ENCODE measurements at places on chromosomes 1 and 21. TPM values are rescaled to one million over a fixed set of nuclear protein-coding genes. Genes with fewer than 3 reads are reported as not detected.

DNA sequence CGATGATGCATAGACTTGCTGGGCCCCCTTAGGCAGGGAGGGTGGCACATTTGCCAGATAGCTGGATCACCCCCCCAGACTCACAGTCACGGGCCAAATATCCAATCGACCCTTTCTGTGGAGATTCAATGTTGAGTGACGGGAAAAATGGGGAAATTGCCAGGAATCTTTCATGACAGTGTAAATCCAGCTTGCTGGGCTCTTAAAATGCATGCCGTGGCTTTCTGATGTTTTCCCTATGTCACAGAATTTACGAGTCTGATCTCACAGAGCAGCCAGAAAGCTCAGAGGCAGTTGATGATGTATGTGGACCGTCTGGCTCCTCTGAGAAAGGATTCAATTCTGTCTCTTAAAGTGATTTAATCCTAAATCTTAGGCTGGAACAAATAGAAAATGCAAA is 150.1 kb upstream of the ZNF644 start:
- no peak for DNase-seq

GRCh38 chr1:89523572-89524368 is 859 bp upstream of the LRRC8B start:
- DNase-seq: no peak

DNA sequence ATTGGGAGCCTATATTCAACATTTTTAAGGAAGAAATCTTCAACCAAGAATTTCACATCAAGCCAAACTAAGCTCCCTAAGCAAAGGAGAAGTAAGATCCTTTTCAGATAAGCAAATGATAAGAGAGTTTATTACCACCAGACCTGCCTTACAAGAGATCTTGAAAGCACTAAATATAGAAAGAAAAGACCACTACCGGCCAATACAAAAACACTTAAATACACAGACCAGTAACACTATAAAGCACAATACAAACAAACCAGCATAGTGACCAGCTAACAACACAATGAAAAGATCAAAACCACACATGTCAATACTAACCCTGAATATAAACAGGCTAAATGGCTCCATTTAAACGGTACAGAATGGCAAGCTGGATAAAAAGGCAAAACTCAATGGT is 165.4 kb downstream of the MRPL39 start:
- DNase-seq: no peak

DNA sequence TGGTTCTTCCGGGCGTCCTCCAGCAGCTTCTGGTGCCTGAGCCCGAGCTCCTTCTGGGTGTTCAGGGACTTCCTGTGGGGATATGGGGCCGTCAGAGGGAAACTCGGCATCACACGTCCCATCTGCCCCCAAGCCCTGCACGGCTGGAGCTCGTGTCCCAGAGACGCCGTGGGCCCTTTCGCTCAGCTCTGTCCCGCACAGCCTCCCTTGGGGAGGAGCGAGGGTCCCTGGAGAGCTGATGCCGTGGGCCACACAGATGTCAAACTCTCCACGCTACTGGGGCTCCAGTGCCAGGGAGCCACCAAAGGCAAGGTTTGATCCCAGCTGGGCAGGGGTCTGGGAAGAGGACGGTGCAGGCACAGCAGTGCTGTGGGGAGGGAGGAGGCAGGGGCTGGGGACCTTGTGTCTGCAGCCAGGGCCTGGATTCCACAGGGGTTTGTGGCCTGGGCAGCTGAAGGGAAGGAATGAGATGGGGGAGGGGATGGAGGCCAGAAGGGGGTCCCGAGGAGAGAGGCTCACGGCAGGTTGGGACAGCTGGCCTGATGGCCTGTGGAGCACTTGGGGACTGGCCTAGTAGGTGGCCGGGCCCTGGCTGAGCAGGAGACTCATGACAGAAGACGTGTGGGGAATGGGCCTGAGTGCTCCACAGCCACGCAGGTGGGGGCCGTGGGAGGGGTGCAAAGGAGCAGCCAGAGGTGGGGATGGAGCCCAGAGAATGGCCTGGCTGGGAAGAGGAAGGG is 30.4 kb downstream of the CFAP74 start:
- no peak for DNase-seq

PCAT6 gene
- total RNA-seq: not detected

PERM1 gene
- total RNA-seq: not detected

OR2M3 gene
- not detected for total RNA-seq

DNA sequence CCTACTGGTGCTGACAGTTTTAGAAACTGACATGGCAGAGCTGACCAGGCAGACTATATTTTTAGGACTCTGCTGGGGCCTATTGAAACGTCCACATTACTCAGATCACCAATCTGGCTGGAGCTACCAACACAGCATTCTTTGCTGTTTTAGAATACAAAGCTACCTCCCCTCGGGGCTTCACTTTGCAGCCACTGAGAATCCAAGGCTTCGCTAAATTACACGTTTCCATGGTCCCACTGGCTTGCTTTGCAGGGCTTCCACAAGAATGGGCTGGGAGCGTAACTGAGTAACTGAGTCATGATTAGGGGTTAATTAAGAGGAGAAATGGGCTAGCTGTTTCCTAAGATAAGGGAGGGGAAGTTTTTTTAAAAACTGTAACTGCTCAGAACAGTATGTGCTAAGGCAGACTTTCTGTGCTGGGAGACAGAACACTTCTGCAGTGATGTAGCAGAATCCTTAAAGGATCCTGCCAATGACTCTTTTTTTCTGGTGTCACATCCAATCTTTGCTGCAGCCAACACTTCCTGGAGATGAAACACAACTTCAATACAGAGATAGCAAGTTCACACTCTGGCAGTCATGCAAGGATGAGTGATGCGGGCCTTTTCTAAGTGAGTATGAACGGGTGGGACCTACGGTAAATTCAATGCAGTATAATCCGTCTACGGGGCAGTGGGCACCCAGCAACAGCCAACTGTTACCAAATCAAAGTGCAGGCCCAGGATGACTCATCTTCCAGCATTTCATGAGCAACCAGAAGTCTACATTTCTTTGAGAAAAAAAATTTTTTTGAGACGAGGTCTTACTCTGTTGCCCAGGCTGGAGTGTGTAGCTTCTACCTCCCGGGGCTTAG is 21.5 kb downstream of the NDUFS5 start:
- peak; percentile 90 for DNase-seq

- DNase-seq: peak; percentile 72
Measured at GRCh38 chr1:201634261-201634660, 95.3 kb downstream of the NAV1 start.

DNA sequence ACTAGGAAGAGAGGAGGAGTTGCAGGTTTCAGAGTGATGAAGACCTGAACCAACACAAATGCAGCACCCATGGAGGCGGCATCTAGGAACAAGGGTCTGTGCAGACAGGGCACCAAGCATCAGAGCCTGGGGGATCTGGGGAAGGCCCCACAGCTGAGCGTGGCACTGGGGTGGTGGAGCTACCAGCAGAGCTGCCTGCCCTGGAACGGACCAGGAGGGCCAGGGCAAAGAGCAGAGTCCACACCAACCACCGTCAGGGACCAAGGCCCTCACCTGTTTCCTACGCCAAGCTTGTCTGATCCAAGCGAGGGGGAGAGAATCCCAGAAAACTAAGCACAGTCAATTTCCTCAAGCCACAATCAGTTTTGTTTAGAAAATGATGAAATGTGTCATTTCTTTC is 79.0 kb upstream of the SYT6 start:
- no peak for DNase-seq

DNA sequence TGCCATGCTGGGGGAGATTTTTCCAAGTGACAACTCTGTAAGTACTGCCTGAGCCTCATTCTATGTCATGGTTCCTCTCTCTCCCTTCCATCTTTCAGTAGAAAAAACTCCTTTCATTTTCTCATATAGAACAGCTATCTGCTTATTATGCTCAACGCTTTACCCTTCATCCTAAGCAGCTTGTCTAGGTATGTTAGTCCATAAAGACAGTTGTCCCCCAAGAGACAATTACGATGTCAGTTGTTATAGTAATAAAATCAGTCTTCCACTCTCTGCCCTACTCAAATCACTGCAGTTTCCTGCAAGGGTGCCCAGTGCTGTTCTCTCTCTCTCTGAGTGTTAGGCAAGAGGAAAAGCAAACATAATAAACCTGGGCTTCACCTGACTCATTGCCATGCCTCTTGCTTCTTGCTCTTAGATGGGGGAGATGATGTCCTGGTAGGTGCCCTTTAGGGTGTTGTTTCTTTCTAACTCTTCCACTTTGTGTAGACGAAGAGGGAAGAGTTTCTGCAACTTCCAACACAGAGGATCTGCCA is 59.4 kb downstream of the PAPPA2 start:
- DNase-seq: no peak

CFHR3 gene
- total RNA-seq: not detected

Measured in lung microvascular endothelial cell (primary cell).